Vein endothelial cell (primary cell): ENCODE measurements at places on chromosomes 4 and X. TPM values are rescaled to one million over a fixed set of nuclear protein-coding genes. Genes with fewer than 3 reads are reported as not detected.

Gene SH3TC1
- 142 and 148 TPM in 2 replicates for total RNA-seq

Gene GDPD2
- total RNA-seq: not detected in 2 replicates

Gene PCDH19
- total RNA-seq: 1.6 and 2.0 TPM in 2 replicates

Gene RNF128
- 0.38 TPM in 1 of 2 replicates, not detected in the other for total RNA-seq

Gene PDGFC
- total RNA-seq: 7.0 and 8.8 TPM in 2 replicates

Gene CSAG1
- total RNA-seq: not detected in 2 replicates
